ENCODE measurements at places on chromosomes 7 and 10.

- DNase-seq, result no peak
These were observed 110.3 kb upstream of the RSU1 start for GRCh38 chr10:16927546-16927945.

DNA sequence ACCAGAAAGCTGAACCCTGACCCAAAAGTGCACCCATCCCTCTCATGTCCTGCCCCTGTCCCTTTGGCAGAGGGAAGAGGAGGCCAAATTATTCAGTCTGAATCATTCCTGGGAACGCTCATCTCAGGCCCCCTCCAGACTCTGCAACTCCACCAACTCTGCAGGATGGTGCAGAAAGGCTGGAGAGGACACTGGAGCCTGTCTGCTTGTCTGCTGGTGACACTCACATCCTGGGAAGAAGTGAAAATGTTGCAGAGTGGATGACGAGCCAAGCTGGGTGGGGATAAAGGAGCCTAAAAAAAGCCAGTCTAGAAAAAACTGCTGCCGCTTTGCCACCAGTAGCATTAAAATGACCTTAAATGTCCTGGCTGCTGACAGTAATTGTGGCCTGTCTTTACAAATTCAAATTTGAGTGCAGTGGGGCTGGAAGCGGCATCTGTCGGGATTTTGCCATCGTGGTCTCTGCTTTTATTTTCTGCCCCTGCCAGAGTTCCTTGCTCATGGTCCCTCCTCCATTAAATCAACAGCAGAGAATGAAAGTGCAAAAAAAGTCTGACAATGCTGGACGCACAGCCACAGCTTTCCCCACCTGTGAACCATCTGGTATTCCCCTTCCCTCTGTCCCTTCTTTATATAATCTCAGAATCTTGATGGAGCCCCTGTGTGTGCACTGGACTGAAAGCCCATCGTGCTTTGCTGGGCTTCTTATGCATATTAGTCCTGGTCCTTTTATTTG, 63.9 kb downstream of the STK17A start:
- DNase-seq, result no peak

- DNase-seq, result no peak
These were observed 14.1 kb upstream of the SUN1 start for GRCh38 chr7:818031-818699.

GRCh38 chr10:124222988-124223710, 129.8 kb upstream of the CHST15 start:
- no peak for DNase-seq

DNA sequence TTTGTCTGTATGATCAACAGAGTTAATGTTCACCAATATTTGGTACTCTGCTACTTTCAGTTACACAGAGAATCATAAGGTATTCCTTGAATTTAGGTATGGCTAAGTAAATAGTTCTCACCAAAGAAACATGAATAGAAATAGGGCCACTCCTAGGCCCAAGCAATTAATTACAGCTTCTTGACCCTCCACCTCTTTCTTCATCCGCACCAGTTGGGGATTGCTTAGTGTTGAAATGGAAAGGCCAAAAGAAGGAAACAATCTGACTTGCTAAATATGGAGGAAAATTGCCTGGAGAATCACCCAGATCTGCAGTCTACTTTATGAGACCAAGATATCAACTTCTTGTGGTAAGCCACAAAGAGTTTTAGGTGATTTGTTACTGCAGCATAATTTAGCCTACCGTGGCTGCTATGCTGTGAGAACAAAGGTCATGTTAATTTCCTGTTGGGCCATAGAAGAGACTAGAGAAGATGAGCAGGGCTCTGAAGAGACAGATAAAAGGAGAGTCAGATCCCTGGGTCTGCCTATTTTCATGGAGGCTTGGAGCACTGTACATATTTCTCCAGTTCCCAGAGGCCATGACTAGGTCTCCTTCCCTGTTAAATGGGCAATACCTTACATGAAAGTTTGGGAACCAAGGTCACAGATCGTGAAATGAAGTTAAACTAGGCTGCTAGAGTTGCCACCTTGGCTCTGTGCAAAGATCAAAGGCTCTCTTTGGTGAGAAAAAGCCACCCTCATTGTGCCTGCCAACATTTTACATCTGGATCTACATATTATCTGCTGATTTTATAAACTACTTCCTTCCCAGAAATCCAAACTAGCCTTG, 93.3 kb upstream of the GDF10 start:
- no peak for DNase-seq

GRCh38 chr10:58976254-58976653, 200.2 kb upstream of the PHYHIPL start:
- DNase-seq, result no peak

DNA sequence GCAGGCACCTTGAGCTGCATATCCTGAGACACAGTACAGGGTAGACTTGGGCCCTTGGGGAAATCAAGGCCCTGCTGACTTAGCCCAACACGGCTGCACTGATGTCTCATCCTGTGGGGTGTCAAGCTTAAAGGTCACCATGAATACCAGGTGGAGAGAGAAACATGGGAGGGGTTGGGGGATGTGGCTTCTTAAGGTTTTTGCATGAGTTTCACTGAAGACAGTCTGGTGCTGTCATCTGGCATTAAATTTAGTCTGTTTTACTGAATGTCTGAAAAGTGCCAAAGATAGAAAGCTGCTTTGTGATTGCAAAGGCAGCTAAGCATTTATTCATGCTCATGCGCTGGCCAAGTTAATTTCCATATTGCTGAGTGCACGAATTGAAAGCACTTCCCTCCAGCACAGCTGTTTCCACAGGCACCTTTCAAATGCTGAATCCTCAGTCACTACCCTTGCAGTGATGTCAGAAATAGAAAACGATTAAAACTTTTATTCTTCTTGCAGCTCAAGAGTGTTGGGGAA, 102.1 kb downstream of the OSBPL3 start:
- DNase-seq, result no peak

DNA sequence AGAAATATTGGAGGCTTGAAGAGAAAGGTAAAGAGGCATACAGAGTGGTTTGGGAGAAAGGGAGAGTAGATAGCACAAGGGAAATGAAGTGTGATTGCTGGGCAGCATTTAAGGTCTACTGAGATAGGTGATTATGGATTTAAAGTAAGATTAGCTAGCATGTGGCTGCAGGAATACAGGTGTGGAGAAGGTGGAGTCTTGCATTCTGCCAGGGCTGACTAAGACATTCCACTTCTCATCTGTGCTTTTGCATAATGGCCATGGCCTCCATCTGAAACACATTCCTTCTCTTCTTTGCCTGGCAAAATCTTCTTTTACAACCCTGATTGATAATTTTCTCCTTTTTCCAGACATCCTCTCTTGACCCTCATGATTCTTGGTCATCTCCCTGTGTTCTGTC, 31.6 kb upstream of the PCGF5 start:
- DNase-seq, result no peak

DNA sequence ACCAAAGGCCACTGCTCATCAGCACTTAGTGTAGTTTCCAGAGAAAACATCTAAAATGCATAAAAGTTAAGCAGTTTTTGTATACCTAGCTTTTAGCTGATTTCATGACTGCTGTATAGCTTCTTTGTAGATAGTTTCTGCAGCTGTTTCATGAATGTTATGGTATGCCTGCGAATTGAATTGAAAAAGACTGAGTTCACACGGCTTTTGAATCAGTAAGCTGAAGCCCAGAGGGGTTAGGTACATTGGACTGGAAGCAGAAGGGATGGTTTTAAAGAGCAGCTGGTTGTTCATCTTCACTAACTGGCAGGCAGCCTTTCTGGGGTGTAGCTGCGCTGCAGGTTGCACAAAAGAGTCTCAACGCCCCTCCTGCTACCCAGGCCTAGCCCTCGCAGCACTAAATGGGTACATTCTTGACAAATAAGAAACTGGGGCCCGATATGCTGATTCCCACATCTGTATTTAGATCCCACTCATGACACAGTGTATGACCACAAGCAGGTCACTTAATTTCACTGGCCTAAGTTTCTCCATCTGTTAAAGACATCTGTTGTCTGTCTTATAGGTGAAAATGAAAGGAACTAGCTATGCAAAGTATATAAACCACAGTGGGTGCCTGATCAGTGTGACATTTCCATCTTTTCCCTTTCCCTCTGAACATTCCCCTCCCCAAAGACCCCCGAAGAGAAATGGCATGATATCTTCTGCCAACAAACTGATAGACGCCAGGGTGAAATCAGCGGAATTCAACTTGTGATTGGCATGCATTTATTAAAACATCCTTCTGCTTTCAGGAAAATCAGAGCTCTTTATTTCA, 85.9 kb upstream of the AGBL3 start:
- no peak for DNase-seq

GRCh38 chr10:88820748-88821401, 18.3 kb downstream of the LIPM start:
- DNase-seq, result no peak

DNA sequence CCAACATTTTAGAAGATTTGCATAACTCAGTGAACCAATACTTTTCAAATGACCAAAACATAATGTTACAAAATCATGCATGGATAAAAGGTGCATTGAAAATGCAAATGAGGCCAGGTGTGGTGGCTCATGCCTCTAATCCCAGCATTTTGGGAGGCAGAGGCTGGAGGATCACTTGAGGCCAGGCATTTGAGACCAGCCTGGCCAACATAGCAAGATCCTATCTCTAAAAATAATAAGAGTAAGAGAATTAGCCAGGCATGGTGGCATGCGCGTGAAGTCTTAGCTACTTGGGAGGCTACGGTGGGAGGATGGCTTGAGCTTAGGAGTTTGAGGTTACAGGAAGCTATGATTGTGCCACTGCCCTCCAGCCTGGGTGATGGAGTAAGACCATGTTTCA, 33.4 kb downstream of the SCD start:
- no peak for DNase-seq

GRCh38 chr7:28565980-28566379, 153.7 kb downstream of the CREB5 start:
- DNase-seq, result no peak

- no peak for DNase-seq
These were observed 107.9 kb upstream of the GNAI1 start for GRCh38 chr7:80026766-80027165.

GRCh38 chr10:3071405-3072198, 4.3 kb downstream of the PFKP start:
- DNase-seq, result no peak

DNA sequence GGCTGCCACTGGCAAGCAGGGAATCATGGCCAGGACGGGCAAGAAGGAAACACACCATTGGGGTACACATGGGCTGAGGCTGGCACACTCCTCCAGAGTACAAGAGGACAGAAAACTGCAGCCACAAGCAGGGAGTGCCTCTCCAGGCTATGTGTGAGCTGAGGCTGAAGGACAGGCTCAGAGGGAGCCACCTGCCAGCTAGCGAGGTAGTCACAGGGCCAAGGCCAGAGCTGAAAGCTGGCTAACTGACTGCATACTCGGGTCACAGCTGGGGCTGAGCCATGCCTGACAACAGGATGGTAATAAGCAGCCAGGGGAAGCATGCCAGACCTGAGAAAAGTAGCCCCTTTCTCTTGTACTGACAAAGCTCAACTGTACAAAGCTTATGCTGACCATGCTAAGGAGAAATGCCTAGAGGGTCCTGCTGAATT, 52.0 kb downstream of the KIF5B start:
- DNase-seq, result no peak

GRCh38 chr10:130470973-130471372, 334.8 kb downstream of the GLRX3 start:
- DNase-seq, result no peak

DNA sequence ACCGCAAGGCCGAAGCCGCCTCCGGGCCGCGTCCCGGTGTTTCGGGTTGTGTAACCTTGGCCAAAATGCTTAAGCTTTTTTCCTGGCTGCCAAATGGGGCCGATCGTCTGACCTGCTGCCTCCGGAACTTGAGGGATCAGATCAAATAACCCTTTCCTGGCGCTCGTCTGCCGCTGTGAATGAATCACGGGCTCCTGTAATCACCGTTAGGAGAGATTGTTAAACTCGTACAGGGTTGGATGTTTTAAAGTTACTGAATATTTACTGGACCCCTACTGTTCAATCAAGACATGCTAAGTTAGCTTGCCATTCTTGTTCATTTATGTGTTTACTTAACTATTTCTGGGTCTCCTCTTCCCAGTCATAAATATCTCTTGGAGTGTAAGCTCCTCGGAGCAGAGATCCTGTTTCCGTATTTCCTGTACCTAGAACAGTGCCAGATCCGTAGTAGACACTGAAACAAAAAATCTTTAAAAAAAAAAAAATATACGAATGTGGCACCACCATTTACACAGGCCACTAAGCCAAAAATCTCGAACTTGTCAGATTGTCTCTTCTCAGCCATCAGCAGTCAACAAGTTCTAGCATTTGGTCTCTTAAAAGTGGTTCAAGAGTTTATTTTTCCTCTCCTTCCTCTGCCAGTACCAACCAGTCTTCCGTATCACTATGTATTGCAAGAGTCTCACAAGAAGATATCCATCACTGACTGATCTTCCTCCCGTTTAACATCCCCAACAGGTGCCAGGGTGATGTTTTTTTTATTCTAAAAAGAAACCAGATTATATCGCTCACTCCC, 650 bp upstream of the TM9SF3 start:
- DNase-seq, result no peak

DNA sequence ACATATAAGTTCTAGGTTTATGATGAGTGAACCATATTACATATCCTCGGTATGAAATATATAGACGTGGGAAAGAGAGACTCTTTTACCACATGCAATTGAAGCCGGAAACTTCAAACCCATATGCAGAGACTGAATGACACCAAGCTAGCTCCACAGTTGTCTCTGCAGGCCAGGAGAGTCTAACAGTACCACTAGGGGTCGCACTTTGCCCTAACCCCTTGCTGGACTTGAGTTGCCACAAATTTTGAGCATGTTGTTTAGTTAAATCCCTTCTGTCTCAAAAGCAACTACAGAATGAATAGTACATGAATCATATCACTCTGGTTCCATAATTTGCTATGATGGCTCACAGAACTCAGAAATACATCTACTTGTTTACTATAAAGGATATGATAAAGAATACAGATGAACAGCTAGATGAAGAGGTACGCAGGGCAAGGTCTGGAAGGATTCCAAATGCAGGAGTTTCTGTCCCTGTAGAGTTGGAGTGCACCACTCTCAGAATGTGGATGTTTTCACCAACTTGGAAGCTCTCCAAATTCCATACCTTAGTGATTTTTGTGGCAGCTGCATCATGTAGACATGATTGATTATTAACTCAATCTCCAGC, 112.4 kb upstream of the YAE1 start:
- DNase-seq, result no peak

GRCh38 chr10:78656417-78657162, 412.2 kb upstream of the ZMIZ1 start:
- no peak for DNase-seq

DNA sequence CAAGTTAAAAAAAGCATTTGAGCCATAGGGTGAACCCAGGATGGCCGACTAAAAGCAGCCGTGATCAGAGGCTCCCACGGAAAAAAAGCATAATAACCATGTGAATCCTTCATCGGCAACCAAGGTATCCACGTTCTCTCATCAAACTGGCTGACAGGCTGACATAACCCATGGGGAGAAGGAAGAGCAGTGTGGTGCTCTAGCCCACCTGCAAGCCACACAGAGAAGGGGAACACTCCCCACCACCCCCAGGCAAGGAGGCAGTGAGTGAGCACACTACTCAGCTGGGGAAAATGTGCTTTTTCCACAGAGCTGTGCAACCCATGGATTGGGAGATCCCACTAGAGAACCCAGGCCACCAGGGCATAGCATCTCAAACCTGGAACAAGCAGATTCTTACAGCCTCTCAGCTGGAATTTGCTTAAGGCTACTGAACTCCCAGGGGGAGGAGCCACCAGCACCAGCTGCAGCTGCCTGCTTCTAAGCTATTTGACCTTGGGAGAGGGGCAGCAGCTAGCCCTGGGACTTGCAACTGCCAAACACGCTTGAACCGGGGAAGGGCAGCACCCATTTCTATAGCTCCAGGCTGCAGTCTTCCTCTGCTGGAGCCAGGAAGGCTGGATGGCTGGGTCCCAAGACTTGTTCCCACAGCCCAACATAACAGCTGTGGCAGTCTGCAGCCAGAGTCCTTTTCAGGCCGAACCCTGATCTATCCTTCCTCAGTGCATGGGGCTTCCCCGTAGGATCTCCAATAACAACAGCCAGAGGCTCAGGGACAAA, 178.2 kb upstream of the NRG3 start:
- no peak for DNase-seq

All from activated T-helper 1 cell treated with anti-CD3 and anti-CD28 coated beads, Interleukin-2, amount 50 U/mL, for 16 hours (primary cell).